OCI-LY7 (cell line): ENCODE measurements at places on chromosomes 6 and 20.

DNA sequence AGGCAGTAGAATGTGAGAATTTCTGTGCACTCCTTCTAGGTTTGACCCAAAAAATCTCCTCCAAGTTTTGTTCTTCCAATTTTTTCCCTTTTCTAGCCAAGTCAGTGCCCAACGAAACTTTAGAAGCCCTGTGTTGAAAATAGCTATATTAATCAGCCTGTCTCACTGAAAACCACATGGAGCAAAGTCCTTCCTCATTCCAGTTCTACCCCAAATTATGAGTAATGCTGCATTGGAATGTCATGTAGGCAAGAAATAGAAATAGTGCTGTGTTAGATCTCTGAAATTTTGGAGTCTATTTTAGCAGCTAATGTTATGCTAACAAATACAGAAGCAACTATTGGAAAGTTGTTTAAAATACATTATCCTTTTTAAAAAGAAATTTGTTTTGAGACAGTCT lies 725.5 kb downstream of the TBC1D32 start:
- no peak for DNase-seq

GRCh38 chr20:755941-756340 lies 12.4 kb downstream of the SLC52A3 start:
- DNase-seq, result no peak

GRCh38 chr6:116087437-116088027 lies 13.1 kb upstream of the NT5DC1 start:
- no peak for DNase-seq

DNA sequence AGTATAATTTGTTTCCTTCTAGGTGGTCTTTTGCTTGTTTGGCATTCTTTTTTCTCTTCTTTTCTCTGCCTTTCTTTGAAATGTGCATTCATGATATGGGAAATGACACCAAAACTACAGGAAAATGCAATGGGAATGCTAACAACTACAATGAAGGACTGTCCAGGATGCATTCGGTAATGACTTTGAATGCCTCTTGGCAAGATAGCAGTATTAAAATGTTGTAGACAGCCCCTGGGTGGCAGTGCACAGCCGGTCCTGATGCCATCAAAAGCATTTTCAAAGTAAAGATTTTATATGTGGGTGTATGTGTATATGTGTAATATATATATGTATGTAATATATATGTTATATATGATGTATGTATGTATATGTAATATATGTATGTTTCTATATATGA lies 218.8 kb upstream of the MMS22L start:
- DNase-seq, result no peak
